ENCODE measurements at places on chromosomes 12 and 14.

- no peak for DNase-seq
Observed at GRCh38 chr14:23033801-23034497, 751 bp downstream of the PSMB5 start.

GRCh38 chr12:31574803-31575575 lies 15.9 kb downstream of the DENND5B start:
- DNase-seq = no peak

- DNase-seq = no peak
Observed at GRCh38 chr14:94077111-94077821, 3.7 kb downstream of the DDX24 start.

DNA sequence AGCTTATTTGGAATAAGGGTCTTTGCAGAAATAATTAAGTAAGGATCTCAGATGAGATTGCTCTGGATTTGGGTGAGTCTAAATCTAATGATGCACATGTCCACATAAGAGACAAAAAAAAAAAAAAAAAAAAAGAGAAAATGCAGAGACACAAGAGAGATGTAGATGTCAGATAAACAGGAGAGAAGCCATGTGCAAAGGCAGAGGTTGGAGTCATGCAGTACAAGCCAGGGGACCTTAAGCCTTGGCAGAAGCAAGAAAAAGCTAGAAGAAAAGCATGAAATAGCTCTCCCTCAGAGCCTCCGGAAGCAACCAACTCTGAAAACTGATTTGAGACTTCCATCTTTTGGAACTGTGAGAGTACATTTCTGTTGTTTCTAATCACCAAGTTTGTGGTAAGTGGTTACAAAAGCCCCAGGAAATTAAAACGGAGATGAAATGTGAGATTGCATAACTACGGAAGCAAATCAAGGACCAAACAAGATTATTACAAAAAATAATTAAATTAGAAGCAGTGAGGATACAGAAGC lies 1304.0 kb upstream of the SEL1L start:
- DNase-seq = no peak

DNA sequence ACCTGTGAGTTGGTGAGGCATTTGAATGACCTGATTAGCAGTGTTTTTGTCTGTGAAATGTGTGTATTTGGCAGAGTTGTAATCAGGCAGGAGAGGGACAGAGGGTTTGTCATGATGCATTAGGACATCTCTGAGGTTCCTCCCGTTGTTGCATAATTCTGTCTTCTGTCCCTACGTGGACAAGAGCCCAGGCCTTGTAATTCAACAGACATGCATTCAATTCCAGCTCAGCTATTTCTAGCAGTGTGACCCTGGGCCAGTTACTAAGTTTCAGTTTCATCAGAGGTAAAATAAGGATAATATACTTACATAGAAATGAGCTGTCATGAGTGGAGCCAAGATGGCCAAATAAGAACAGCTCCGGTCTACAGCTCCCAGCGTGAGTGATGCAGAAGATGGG lies 208.6 kb downstream of the SLC38A4 start:
- DNase-seq = no peak

DNA sequence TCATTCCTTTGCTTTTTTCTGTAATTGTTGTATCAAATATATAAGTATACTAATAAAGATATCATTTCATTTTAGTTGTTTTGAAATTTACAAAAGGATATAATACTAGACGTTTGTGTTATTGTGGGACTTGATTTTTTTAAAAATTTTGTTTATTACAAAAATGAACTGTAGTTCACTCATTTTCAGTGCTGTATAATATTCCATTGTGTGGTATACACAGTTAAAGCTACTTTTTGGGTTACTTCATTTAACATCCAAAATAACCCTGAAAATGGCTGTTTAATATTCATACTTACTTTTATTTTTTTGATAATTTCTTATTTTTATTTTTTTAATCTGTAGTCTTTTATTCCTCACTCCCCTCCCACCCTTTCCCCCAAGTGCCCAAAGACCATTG lies 21.4 kb downstream of the SLC38A2 start:
- DNase-seq = no peak

DNA sequence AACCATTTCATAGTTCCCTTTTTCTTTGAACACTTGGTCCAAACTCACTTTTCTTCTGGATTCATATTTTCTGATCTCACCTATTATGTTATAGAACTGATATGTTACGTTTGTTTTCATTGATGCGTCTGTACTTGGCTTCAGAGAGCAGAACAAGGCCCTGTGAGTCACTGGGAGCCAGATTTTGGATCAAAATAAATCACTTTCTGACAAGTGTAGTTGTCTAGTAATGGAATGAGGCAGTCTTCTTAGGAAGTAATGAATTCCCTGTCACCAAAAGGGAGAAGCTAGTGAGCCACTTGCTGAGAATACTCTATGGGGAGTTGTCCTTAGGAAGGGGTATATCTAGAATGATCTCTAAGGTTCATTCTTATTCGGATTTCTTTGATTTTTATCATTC lies 10.2 kb downstream of the BICD1 start:
- no peak for DNase-seq

- DNase-seq = no peak
Observed at GRCh38 chr12:115037830-115038229, 353.9 kb upstream of the TBX3 start.

DNA sequence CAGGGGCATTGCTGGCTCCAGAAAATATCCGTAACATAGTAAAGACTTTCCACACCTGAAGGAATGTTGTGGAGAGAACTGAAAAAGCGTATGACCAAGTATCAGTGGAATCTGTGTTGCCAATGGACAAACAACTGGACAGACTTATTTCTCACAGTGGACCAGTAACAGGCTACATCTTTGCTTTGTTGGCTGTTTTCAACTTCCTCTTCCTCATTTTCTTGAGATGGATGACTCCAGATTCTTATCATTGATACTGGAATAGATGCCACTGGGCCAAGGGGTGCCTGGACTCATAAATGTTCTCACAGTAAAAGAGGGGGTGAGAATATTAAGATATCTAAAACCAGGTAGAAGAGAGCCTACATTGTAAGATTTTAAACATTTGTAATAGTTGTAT lies 6.4 kb downstream of the GAS2L3 start:
- no peak for DNase-seq

DNA sequence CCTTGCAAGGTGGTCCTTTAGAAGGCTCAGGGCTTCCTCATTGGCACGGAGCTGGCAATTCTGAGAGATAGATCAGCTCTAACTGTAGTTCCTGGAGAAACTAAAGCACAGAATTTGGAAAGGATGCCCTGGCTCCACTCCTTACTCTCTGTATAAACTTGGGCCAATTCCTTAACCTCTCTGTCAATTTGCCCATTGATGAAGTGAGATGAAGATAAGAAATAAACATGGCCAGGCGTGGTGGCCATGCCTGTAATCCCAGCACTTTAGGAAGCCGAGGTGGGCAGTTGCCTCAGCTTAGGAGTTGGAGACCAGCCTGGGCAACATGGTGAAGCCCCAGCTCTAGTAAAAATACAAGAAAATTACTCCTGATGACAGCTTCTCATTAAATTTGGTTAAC lies 34.0 kb upstream of the COX6A1 start:
- no peak for DNase-seq

GRCh38 chr12:39355841-39356240 lies 87.1 kb downstream of the KIF21A start:
- no peak for DNase-seq

DNA sequence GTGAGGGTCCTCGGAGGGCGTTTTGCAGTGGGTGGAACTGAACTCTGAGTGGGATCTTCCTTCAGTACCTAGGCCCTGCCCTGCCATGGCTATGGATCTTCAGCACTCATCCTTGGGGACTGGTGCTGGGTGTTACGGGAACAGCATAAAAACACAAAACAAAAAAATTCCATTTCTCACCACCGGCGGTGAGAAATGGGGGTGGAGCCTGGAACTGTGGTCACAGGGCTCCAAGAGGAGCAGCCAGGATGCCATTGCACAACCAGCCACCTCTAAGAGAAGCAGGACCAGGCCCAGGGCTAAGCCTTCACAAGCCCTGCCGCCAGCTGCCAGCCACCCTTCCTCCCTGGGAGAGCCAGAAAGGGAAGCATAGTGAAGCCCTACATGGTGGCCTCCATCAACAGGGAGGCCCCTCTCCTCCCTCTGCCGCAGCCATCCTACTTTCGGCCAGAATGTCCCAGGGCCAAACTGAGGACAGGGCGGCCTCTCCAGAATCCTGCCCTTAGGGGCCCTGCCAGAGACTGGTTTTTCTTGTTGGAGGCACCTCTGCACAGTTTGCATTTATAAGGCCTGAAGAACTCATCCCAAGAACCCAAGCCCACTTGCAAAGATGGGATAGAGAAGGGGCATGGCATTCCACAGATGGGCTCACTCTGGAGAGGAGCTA lies 76.5 kb downstream of the VCPKMT start:
- no peak for DNase-seq

GRCh38 chr12:81518638-81519037 lies 240.5 kb downstream of the PPFIA2 start:
- DNase-seq = no peak

DNA sequence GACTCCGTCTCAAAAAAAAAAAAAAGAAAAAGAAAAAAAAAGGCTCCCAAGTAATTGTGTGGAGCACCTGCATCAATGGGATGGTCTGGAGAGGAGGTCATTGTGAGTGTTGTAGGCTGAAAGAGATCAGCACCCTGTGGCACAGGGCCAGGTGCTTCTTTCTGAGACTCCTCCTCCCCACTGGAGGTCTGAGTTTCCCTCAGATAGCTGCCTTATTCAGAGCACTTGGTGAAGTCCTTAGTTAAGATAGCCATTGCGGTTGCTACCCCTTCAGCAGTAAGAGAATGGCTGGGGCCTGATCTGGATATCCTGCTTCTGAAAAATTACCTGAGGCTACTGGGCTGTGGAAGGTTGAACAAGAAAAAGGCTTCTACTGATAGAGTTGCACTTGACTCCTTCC lies 69.8 kb downstream of the ANO6 start:
- no peak for DNase-seq

- no peak for DNase-seq
Observed at GRCh38 chr14:94801225-94801624, 31.3 kb upstream of the GSC start.

DNA sequence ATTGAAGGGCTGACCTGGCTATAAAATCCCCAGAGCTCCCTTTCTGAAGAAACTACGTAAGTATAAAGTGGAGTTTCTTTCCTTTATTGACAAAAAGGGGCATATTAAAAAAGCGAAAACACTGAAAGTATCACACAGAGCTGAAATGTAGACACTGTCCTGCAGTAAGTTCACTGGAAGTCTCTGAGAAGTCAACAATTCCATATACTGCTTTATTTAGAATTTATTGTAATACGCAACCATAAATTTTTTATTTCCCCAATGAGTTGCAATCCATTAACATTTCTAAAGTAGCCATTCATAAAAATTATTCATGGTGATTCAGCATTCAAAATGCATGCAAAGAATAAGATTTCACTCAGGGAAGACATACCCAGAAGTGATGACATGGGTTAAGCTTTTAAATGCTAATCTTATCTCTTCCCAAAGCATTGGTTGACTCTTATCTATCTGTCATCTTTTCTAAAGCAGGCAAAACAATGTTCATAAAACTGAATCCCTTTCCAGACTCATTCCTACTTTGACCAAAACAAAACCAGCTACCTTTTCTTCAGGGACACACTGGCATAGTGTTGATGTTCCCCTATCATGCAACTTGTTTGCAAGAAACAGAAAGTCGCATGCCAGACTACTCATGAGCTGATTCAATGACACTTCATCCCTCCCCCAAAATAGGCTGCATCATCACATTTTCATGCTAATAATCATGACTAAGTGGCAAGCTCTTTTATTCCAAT lies 17.3 kb downstream of the KITLG start:
- DNase-seq = no peak

DNA sequence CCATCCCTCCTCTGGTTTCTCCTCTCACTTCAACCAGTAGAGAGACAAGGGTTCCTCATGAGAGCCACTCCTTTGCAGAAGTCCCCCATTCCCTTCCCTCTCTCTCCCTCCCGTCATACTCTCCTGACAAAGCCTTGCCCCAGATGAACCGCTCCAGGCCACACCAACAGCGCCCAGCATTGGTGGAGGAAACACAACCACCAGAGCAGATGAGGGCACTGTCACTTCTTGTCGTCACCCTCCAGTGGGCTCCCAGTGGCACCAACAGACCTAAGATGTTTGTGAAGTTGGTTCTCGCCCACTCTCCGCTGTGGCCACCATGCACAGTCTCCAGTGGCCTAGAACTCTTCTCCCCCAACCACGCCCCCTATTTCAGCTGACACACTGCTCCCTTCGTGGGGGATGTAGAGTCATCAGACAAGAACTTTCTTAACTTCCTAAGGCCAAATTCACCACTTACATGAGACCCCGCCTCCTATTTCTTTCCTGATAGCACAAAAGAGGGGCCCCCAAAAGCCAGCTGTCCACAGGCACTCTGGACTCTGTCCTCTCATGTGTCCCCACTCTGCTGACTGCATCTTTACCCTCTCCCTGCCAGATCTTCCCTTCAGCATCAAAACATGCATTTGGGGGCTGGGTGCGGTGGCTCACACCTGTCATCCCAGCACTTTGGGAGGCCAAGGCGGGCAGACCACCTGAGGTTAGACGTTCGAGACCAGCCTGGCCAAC lies 29.2 kb upstream of the PLEKHG6 start:
- DNase-seq = no peak

- DNase-seq = no peak
Observed at GRCh38 chr12:79426121-79426520, 264.6 kb downstream of the PAWR start.

DNA sequence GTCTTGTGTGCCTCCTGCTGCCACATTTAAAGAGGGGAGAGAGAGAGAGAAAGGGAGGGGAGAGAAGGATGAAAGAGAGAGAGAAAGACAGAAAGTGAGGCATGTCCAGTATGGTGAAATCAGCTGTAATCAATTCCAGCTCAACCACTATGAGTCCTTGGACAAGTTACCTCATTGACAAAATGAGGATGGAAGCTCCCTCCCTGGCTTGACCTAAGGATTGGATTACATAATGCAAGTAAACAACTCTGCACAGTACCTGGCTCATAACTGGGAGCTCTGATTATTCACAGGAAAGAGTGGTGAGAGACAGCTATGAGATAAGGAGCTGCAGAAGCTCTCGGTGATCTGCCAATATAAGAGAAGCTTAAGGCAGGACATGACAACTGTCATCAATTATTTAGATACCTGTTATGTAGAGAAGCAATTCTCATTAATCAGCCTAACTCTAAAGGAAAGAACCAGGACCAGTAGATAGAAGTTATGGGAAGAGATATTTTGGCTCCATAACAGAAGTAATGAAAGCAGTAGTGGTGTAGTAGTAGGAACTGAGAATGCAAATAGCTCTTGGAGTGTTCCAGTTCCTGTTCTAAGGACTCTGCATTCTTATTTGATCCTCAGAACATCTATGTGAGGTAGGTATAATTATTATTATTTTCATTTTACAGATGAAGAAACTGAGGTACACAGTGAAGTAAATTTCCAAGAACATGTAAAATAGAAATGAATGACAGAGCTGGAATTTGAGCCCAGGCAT lies 791.6 kb downstream of the DIO2 start:
- DNase-seq = no peak

DNA sequence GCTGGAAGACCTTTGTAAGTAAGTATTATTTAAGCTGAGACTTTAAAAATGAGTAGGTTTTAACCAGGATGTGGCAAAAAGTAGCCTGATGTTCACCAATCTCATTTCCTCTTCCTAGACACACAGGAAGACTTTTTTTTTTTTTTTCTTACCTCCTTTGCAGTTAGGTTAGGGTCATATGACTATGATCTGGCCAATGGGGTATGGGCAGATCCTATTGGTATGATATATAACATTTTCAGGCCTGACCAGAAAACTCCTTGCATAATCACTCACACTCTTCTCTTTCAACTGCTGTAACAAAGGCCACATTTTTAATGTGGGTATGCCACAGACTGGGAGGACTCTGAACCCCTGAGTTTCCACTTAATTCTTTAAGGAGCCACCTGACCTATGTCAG lies 2.7 kb upstream of the RPS6KA5 start:
- DNase-seq = no peak

All from activated effector memory CD4-positive, alpha-beta T cell treated with Interleukin-2 at 50 U/mL for 16 hours (primary cell).